ENCODE measurements at places on chromosomes 5 and 9.

- peak; percentile 41 for DNase-seq
These were observed 216.7 kb downstream of the NFIB start for GRCh38 chr9:14097215-14097614.

DNA sequence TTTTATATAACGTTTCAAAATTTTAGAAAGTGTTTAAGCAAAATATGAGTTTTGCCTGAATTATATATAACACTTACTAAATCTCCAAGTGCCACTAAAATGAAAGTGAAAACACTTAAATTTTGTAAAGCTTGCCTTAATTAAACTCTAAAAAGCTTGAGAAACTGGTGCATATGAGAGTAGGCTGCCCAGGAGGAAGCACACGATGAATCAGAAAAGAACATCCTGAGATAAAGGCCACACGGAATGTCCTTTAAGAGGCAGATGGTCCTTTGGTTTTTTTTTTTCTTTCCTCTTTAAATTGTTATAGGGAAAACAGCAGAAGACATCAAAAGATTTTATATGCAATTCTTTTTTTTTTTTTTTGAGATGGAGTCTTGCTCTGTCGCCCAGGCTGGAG lies 60.3 kb downstream of the HABP4 start:
- no peak for DNase-seq

- DNase-seq, result no peak
These were observed 3.9 kb upstream of the ZCCHC9 start for GRCh38 chr5:81297531-81297930.

DNA sequence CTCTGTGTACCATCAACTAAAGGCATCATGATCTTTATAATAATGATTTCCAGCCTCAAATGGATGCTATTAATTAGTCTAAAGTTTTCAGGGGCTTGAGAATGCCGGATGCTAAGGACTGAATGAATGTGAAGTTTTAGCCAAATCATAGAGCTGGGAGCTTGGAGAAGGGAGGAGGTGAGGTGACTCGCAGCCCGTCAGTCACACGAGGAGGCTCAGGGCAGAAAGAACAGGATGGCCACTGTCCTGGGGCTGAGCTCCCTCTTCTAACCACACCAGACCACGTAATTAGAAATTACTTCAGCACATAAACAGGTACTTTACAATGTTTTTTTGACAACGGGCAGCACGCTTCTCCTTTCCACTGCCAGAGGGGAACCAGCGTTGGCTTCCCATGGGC lies 222.6 kb downstream of the NPR3 start:
- no peak for DNase-seq

- DNase-seq, result no peak
These were observed 177.9 kb upstream of the KLF4 start for GRCh38 chr9:107667231-107668070.

GRCh38 chr9:129102791-129103594 lies 7.6 kb downstream of the CRAT start:
- peak; percentile 68 for DNase-seq
